ENCODE measurements at places on chromosomes 12 and 14.

DNA sequence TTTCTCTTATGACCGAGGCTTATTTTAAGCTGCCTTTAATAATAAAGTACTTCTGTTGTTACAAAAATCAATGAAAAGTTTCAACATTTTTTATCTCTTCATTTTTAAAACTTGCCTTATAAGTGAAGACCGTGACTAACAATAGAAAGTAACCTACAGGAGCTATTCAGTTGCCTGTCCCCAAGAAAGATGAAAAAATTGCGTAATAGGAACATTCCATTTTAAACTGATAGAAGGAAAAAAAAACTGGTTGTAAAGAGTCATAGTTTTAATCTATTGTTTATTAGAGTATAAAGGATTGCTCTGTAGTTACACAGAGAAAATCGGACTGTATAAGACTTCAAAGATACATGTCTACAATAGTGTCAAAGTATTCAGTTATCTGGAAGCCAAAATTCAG lies 83.3 kb downstream of the DAAM1 start:
- DNase-seq, result no peak

DNA sequence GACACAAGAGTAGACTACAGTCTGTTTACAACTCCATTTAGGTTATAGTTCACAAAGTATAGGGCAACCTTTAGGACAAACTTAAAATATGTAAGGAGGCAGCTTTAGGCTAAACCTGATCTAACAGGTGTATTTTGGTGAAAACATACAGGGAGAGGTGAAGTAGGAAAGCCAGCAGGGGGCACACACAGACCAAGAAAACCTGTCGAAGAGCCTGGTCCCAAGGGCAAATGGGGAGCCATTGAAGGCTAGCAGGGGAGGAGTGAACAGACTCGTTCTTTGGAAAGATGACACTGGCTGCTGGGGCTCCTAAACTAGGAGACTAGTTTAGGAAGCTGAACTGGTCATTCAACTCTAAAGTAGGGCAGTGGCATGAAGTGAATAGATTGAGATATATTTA lies 138.8 kb upstream of the WSCD2 start:
- DNase-seq, result no peak

- DNase-seq, result no peak
Observed at GRCh38 chr14:50762931-50763300, 68.0 kb downstream of the NIN start.

DNA sequence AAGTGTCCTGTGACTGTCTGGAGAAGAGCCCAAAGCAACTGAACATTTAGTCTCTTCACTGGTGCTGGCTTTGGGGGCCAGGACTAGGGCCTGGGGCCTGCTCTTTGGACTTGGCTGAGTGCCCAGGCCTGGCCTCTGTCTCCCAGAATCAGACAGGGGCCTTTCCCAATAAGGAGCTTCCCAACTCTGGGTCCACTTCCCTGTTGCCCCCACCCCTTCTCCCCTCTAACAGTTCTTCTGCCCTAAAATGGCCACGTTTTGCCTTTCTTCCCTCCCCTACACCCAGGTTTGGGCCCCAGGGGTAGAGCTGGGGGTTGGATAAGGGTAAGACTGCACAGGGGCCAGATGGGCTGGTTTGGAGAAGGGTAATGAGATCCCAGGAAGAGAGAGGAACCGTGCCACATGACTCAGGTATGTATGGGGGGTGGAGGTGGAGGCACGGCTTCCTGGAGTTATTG lies 10.0 kb upstream of the ITGA5 start:
- DNase-seq, result no peak

DNA sequence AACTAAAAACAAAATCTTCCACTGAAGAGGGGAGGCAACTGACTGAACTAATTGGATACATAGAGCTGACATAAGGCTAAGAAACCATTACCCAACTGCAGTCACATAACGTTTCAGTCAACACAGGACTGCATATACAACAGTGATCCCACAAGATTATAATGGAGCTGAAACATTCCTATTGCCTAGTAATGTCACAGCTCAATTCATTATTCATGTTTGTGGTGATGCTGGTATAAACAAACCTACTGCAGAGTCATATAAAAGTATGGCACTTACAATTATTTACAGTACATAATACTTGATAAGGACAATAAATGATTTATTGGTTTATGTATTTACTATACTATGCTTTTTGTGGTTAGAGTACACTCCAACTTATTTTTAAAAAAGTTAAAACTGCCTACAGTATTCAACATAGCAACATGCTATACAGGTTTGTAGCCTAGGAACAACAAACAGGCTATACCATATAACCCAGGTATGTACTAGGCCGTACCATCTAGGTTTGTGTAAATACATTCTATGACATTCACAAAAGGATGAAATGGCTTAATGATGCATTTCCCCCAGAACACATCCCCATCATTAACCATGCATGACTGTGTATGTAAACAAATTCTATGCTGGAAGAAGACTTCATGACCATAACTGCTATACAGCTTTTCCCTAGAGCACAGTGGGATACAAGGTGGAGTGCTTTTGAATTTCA lies 4.3 kb downstream of the NAP1L1 start:
- DNase-seq, result no peak

- no peak for DNase-seq
Observed at GRCh38 chr12:8948701-8949341, 624 bp downstream of the M6PR start.

DNA sequence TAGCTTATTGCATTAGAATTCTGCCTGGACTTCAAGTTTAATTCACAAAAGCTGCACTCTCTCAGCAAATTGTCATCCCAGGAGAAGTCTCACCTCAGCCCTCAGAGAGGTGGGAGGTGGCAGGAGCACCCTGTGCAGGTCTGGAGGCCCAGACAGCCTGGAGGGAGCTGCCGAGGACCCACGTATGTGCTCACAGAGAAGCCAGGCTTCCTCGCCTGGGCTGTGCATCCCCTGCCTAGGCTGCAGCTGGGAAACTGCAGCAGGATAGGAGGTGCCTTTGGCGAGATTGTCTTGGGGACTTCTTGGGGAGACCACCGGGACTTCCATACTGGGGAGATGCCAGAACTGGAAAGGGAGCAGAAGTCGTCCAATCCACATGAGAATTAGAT lies 8.8 kb downstream of the CPNE6 start:
- DNase-seq, result no peak

DNA sequence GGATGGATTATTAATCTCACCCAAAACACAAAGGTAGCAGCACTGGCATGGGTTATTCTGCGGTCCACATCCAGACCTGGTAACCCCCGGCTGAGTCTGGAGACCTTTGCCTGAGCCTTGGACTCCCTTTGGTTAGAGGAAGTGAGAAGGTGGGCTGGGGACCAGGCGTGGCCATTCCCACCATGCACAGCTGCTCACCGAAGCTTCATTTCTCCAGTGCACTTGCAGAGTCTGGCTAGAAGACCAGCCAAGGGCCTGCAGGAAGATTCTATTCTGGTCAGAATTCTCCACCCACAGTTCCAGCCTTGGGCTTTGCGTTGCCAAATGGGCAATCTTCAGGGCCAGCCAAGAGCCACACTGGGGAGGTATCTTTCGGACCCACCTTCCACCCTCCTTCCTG lies 73.0 kb downstream of the LGMN start:
- DNase-seq, result no peak

DNA sequence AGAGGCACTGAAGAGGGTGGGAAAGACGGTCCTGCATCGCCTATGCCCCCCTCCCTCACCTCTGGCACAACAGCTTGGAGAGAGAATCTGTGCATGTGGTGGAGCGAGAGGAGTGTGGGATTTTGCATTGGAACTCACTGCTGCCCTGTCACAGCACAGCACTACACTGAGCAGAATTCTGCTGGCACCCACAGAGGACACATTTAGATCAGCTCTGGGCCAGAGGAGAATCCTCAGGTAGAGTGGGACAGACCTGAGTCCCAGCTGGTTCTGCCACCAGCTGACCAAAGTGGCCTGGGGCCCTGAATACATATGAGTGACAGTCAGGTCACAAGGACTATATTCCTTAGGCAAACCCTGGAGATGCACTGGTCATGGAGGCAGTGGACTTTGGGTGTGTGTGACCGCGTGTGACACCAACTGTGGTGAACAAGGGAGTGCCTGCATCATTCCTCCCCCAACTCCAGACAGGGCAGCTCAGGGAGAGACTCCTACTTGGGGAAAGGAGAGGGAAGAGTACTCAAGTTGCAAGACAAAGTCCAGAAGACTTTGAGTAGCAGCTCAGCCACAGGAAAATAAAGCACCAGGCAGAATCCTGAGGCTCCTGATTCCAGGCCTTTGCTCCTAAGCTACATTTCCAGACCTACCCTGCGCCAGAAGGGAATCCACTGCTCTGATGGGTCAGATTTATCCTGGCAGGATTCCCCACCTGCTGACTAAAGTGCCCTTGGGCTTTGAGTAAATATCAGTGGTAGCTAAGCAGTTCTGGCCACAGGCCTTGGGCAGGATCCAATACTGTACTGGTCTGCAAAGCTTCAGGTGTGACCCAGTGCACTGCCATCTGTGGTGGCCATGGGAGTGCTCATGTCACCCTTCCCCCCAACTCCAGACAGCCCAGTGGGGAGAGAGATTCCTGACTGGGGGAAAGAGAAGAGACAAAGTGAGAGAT lies 10.6 kb upstream of the ACOT1 start:
- DNase-seq, result no peak

DNA sequence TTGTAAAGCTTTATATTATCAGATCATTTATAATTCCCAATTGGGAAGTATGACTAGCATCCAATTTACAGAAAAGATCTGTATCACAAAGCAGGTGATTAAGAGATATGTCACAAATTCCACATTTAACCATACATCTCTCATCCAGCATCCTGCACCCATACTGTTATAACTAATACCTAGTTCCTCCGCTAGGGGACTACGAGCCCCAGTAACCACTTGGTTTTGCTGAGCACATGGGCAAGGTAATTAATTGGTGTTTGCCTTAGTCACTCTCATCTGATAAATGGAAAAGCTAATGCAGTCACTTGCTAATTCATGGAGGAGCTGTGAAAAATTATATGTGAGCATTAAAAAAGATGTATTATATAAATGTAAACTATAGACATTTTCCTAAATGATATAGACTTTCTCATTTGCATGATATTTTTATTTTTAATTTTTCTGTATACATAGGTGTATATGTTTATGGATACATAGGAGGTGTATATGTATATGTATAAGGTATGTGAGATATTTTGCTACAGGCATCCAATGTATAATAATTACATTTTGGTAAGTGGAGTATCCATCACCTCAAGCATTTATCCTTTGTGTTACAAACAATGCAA lies 1031.8 kb downstream of the GALC start:
- no peak for DNase-seq

DNA sequence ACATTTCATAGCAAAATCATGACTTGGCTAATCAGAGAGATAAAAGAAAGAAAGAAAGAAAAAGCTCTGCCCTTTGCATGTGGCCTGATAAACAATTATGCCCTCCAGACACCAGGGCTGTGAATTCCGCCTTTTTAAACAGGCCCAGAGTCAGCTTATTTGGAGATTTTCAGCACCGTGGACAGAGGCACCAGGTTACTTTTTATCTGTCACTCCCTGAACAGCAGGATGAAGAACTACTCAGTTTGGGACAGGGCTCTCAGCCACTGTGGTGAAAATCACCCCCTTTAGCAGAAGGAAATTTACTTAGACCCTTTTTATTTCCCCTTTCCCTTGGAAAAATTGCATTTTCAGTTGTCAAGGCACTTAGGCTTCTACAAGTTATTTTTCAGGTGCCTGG lies 359.9 kb downstream of the NRXN3 start:
- DNase-seq, result no peak

GRCh38 chr12:113290506-113290905 lies 44.4 kb downstream of the SLC8B1 start:
- no peak for DNase-seq

- DNase-seq, result no peak
Observed at GRCh38 chr12:112705037-112705632, 86.4 kb upstream of the RPH3A start.

GRCh38 chr14:22096514-22096895 lies 422.9 kb upstream of the OR4E1 start:
- DNase-seq, result no peak

DNA sequence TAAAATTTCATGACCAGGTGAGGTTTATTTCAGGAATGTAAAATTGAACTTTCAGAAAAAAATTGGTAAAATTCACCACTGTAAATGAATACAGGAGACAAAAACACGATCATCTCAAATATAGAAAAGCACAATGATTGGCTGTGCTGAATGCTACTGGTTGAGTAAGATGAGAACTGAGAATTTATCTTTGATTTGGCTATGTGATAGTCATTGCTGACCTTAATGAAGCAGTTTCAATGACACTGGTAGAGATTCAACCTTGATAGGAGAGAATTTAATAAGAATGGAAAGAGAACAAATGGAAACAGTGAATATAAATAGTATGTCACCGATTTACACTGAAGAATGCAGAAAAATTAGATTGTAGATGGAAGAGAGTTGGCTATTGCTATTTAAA lies 6.4 kb upstream of the PMCH start:
- no peak for DNase-seq

- no peak for DNase-seq
Observed at GRCh38 chr12:11868027-11868426, 202.7 kb upstream of the BCL2L14 start.

DNA sequence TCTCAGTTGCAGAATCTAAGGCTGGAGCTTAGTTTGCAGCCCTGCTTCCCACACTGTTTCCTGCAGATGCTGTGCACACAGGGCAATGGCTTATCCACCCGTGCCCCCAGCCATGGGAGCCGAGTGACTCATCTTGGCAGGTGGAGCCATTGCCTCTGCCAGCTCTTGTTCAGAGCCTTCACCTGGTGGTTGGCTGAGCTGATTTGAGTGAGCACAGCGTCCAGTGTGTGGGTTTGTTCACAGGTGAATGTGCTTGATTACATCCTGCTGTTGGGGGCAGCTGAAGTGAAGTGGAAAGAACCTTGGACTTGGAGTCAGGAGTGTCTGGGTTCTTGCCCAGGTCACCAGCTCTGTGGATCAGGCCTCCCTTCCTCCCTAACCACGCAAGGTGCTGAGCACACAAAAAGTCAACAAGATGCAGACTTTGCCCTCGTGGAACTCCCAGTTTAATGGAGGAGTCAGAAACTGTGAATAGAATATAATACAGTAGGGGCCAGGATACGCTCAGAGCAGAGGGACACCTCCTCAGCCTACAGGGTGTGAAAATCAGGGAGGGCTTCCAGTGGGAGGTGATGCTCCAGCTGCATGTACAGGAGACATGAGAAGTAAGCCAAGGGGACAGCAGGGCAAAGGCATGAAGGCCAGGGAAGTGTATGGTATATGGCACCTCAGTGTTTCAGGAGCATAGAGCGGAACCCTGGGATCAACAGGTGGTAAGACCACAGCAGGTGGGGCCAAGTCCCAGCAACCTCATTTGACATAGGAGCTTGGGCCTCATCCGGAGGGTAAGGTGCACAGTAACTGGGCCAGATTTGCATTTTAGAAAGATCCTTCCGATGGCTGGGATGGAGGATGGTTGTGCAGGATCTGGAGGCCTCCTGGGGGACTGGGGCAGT lies 22.8 kb downstream of the JDP2 start:
- no peak for DNase-seq

GRCh38 chr14:64730681-64731080 lies 26.5 kb downstream of the PLEKHG3 start:
- no peak for DNase-seq

GRCh38 chr12:53325511-53326061 lies 4.2 kb upstream of the AAAS start:
- no peak for DNase-seq

- no peak for DNase-seq
Observed at GRCh38 chr14:93821051-93821450, 32.8 kb upstream of the PRIMA1 start.
